ENCODE measurements at places on chromosomes 7 and 10.

- no peak for DNase-seq
Observed at GRCh38 chr10:119543814-119544642, 1.5 kb upstream of the RGS10 start.

- no peak for DNase-seq
Observed at GRCh38 chr10:109784236-109784635, 139.1 kb downstream of the XPNPEP1 start.

- DNase-seq = no peak
Observed at GRCh38 chr7:38451840-38452239, 178.4 kb upstream of the TARP start.

GRCh38 chr10:113540845-113541548 is 11.9 kb upstream of the HABP2 start:
- no peak for DNase-seq
